ENCODE measurements at places on chromosomes 2 and 18.

DNA sequence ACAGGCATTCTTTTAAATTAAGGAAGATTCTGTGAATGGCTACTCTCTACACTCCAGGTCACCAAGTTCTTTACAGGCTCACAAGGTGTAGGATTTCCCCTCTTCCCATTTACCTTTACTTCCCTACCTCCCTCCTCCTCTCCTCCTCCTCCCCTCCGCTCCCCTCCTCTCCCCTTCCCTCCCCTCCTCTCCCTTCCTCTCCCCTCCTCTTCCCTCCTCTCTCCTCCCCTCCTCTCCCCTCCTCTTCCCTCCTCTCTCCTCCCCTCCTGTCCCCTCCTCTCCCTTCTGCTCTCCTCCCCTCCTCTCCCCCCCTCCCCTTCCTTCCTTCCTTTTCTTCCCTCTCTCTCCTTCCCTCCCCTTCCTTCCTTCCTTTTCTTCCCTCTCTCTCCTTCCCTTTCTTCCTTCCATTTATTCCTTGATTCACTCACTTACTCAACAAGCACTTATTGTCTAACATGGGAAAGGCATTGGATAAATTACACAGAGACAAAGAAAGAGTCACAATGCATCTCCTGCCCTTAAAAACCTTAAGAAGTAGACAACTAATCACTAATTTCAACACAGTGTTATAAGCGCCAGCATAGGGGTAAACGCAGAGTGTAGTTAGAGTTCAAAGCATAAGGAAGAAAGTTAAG, 152.3 kb downstream of the CCDC178 start:
- no peak for DNase-seq

GRCh38 chr18:79639072-79639829, 40.4 kb upstream of the CTDP1 start:
- no peak for DNase-seq

GRCh38 chr2:24853996-24854395, 60.8 kb downstream of the CENPO start:
- no peak for DNase-seq

DNA sequence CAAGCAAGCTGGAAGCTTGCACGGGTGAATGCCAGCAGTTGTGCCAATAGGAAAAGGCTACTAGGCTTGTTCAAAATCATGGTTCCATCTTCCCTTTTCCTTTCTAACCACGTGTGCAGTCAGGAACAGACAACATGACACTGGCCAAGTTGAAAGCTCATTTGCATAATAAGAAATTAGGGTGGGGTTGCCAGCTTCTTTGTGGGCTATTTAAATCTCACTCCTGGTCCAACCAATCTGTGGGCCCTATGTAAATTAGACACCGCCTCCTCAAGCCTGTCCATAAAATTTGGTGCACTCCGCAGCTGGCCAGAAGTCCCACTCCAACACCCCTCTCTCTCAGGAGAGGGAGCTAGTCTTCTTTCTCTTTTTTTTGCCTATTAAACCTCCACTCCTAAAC, 1948.4 kb upstream of the PIK3C3 start:
- no peak for DNase-seq

DNA sequence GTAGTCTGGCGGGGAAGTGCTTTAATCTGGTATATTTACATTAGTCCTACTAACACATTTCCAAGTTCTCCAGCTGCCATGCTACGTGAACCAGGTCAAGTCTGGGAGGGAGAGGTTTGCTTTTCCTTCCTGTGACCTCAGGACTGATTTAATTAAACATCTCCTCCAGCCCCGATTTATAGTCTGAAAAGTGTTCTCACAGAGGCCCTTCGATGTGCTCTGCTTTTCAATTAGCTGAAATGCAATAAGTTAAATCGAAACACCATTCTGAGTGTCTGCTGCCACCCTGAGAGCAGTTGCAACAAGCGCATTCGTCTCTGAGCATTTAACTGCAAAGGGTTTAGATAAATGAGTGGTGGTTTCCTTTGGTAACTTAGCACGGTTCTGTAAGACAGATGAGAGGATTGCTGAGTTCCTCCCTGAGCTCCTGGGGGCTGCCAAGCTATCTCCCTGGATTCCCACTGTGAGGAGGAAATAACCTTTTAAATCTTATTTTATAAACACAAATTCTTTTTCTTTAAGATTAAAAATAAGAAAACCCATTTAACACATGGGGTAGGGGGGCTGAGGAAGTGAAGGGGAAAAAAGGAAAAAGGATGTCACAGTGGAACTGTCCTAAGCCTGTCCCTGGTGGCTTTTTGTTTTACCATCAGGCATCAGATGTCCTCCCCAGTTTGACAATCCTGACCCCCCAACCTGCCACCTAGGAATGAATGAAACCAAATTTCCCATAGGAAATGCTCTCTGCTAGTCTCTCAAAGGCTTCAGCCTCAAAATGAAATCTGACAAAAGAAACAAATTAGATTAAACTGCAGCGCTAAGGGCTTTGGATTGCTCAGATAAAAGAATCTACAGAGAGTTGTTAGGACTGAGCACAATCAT, 56.5 kb upstream of the CREB1 start:
- DNase-seq, result peak; percentile 81

Measured in A172 (cell line).